ENCODE measurements at places on chromosomes 11 and 22. TPM values are rescaled to one million over a fixed set of nuclear protein-coding genes. Genes with fewer than 3 reads are reported as not detected.

MRGPRE gene
- total RNA-seq, result 0.15 TPM

OR5B21 gene
- total RNA-seq, result not detected

GLYATL1 gene
- total RNA-seq, result not detected

OR51B5 gene
- total RNA-seq, result not detected

TMEM138 gene
- 24.4 TPM for total RNA-seq

SLC22A6 gene
- total RNA-seq, result not detected

TCP11L1 gene
- 9.7 TPM for total RNA-seq

HBG1 gene
- not detected for total RNA-seq

IFITM10 gene
- 0.76 TPM for total RNA-seq

RNF169 gene
- total RNA-seq, result 10.3 TPM

GRCh38 chr22:39898997-39899396 is 1.9 kb upstream of the GRAP2 start:
- DNase-seq, result no peak

GRCh38 chr11:65468874-65469333 is 29.9 kb upstream of the MALAT1 start:
- no peak for DNase-seq

DNA sequence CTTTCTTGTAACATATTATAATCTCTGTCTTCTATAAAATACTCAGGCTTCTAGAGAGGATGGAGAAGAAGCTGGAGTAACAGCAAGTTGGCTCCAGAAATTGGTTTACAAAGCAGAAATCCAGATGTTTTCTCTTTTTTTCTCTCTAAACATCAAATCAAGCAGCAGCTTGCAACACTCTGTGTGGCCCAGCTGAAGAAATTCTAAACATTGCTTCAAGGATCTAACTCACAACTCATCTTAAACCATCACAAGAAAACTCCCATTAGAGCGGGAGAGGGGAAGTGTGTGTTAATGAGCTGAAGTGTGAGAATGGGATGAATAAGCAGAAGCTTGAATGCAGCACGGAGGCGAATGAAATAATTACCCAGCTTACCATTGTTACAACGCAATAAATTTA is 146.5 kb downstream of the OPCML start:
- no peak for DNase-seq

- DNase-seq, result no peak
Observed at GRCh38 chr11:126502982-126503381, 147.5 kb downstream of the ST3GAL4 start.

DNA sequence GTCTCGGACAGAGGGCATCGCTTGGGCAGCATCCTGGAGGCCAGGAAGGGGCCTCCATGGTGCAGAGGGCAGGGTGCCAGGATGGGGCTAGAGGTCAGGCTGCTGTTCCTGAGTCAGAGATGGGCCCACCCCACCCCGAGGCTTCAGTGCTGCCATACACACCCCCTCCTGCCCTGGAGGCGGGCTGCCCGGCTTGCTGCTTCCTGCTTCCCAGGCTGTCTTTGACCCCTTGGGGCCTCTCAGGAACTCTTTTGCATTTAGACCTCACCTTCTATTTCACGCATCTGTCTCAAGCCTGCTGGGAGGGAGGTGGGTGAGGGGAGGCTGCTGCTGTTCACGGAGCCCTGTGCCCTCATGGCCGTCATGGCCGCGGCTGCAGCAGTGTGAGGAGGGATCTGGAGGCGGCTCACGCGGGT is 6.6 kb upstream of the GRAMD4 start:
- peak; percentile 66 for DNase-seq

DNA sequence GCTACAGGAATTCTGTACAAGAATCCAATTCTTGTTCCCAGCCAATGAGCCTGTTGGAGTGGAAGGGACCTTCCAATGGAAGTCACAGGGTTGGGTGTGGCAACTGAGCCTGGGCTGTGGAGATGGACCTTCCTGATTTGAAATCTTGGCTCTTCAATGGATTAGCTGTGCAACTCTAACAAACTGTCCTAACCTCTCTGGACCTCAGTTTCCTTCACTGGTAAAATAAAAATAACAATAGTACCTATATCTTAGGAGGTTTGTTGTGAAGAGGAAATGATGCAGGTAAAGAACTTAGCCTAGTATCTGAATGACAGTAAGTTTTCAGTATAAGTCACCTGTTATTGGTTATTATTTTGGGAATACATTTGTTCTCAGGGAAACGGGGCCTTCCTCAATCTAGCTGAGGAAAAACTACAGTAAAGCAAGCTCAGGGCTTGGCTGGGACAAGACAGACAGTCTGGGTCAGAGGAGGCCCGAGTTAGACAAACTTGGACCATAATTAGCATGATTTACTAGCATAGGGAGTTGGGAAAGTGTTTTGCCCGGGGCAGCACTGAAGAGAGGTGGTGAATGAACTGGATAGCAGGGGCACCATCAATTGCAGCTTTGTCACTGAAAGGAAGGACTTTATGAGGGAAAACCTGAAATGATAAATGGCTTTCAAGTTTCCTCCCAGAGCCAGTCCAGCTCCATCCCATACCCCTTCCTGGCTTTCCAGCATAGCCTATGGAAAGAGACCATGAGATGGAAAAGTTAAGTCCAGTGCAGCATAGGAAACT is 13.7 kb downstream of the ELF5 start:
- DNase-seq, result no peak

- DNase-seq, result no peak
Observed at GRCh38 chr11:69386594-69387408, 92.8 kb downstream of the MYEOV start.

DNA sequence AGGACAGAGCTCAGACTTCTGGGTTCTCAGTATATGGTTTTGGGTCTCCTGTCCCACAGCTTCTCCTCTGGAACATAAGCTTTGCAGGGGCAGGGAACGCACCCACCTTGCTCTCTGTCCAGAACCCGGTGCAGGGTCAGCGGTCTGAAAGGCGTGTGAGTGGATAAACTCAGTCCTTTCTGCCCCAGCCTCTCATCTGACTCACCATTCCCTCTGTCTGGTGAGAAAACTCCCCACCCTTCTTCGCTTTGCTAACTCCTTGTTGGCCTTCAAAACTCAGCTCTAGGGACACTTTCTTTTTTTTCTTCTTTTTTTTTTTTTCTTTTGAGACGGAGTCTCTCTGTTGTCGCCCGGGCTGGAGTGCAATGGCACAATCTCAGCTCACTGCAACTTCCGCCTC is 68.9 kb upstream of the NUP50 start:
- DNase-seq, result no peak

GRCh38 chr11:59283825-59284772 is 71.4 kb upstream of the MPEG1 start:
- peak; percentile 42 for DNase-seq

- DNase-seq, result peak; percentile 69
Observed at GRCh38 chr11:86608251-86608799, 64.1 kb downstream of the ME3 start.

- no peak for DNase-seq
Observed at GRCh38 chr11:106186630-106187029, 109.2 kb downstream of the AASDHPPT start.

DNA sequence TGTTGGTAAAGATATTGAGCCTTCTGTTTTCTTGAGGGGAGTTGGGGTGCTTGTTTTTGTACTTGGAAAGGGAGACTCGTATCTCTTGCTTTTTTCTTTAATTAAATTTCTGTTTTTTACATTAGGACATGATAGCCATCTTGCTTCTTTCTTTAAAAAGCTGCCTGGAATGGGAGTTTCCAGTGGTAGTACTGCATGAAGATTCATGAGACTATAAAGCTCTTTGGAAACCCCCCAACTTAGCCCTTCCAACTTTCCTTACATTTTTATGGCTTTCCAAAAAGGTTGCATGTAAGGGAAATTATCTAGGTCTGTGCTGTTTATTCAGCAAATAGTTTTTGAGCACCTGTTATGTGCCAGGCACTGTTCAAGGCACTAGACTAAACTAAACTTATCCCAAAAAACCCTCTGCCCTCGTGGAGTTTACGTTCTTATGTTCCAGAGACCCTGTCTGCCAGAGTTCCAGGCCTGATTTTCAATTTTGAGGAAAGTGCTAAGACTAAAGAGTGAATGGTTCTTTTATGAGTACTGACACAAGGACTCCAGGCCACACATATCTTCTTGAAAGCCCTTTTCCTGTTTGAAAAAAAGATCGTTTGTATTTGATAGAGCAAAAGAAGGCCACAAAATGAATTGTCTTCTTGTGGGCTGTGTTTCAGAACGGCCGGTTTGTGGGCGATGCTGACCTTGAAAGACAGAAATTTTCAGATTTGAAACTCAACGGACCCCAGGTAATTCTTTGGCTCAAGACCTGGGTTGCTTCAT is 31.9 kb downstream of the CTNND1 start:
- no peak for DNase-seq

DNA sequence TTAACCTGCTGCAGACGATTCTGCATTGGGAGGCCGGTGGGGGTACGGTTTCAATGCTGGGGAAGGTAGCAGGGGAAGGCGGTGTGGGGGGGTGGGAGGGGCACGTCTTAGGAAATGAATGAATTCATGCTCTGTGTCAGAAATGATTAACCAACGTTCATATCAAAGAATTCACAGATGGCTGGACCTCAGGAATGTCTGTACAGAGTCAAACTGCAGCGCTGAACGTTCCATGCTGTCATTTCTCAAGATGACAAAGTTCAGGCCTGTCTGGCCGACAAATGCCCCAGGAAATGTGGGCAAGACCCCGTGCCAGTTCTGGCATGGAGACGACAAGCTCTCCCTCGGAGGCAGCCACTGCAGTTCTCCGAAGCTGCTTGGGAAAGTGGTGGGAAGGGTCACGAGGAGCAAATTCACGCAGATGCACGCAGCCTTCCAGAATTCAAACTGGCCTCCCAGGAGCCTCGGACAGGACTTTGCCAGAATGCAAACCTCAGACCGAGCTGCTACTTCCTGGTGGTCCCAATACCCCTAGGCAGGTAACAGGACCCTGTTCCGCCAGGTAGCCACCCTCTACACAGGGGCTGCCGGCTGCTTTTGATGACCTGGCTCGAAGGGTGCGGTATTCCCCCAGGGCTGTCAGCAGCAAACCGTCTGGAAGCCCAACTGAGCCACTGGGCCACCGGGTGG is 81.5 kb downstream of the TRMU start:
- DNase-seq, result no peak

All from left cardiac atrium (tissue), 4 donors.